ENCODE measurements at places on chromosomes 13 and 19.

DNA sequence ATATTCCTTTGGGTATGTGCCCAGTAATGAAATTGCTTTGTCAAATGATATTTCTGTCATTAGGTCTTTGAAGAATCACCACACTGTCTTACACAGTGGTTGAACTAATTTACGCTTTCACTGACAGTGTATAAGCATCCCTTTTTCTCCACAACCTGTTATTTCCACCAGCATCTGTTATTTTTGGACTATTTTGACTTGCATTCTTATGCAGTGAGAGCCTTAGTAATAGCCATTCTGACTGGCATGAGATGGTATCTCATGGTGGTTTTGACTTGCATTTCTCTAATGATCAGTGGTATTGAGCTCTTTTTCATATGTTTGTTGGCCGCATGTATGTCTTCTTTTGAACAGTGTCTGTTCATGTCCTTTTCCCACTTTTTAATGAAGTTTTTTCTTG, 92.0 kb upstream of the SPATA13 start:
- no peak for DNase-seq

- no peak for DNase-seq
Observed at GRCh38 chr13:100735494-100735893, 60.9 kb upstream of the TMTC4 start.

- no peak for DNase-seq
Observed at GRCh38 chr13:80558074-80558473, 217.1 kb upstream of the SPRY2 start.

DNA sequence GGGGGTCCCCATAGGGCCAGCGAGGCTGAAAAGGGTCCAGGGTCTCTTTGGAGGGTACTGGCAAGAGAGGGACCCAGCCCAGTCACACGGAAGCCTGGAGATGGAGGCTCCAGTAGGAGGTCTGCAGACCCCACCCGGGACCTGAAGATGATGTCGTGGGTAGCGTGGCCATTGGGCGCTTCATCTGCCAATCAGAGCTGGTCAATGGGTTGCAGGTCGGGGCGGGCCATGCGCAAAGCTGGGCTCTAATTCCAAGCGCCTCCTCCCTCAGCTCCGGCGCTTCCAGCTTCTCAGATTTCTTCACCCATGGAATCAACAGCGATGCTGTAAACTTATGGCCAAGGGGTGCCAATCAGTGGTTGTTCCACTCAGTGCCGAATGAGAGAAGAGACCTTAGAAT, 10.9 kb downstream of the SIGLEC12 start:
- no peak for DNase-seq

- no peak for DNase-seq
Observed at GRCh38 chr13:44978328-44978727, 10.9 kb downstream of the NUFIP1 start.

DNA sequence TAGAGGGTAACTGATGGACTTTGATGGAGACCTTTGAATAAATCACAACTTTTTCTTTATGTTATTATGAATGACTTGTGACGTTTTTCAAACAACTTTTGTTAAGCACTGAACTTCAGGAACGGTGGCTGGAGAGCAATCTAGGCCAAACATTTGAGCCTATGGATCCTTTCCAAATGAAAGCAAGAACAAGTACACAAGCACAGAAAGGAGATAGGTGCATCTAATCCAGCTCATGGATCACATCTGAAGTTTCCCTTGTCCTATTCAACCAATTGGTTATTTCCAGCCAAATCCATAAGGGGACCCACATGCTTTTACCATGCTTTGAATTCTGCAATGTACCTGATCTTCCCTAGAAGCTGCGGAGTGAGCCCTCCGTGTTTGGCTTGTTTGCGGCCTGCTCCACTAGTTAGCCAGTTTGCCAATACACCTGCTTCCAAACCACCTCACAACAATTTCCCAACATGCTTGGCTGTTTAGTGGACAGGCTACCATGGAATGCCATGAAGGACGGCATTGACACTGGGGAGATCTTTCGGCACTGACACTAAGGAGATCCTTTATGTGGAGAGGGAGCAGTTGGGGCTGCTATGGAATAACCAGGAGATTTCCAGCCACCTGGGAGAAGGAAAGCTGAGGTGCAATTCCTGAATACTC, 315.9 kb downstream of the DNAJC15 start:
- no peak for DNase-seq

- DNase-seq = no peak
Observed at GRCh38 chr13:28610996-28611395, 47.9 kb upstream of the POMP start.

DNA sequence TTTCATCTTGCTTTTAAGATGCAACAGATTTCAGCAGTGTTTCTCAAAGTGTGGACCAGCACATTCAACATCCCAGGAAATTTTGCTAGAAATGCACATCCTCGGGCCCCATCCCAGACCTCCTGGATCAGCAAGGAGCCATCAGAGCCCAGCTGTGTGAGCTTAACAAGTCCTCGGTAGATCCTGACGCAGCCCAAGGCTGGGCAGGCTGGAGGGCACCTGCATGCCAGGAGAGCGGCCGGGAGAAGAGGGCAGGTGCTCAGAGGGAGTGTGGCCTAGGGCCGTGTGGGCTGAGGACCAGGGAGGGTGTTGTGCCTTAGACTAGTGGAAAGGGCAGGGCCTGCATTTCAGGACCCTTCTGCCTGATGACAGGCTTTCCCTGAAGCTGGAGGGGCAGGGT, 2.2 kb upstream of the MCF2L start:
- no peak for DNase-seq

DNA sequence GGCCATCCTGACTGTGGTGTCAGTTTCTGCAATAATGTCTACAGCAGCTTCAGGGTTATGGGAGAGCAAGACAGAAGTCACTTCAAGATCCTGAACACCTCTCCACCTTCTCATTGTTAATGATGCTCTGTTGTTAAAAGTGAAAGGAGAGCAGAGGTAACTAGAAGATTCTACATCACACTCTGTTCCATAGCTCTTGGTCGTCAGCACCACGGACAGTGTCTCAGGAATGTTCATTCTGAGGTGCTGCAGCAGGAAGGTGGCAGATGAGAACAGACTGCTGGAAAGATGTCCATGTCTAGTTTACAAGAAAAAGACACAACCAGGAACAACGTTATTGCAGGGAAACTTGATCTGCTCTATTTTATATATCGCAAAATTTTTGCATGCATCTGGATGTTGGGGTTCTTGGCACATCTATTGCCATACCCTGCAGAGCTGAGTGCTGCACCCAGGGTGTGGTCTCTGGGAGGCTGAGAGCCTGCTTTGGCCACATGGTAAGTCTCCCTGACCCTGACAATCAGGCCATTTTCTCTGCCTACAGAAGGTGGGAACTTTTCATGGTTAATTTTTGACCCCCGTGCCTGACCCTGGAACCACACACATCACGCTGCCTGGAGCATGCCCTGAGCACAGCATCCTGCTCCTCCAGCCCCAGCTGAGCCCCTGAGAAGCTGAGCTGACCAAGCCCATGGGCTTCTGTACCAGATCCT, 12.7 kb downstream of the CEACAM21 start:
- no peak for DNase-seq

DNA sequence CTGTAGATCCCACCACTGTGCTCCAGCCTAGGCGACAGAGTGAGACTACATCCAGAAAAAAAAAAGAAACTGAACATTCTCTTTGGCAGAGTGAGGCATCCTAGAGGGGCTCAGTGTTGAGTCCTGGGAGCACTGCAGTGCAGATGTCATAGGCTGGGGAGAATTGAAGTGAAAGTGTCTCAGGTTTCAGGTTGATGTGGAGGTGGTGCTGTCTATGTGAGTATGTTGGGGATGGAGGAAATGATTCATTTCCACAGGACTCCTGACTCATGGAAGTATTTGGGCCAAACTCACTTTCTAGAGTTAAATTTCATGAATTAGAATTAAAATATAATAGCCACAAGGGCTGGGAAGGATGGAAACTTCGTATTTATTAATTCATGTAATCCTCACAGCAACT, 134.4 kb upstream of the TSC22D1 start:
- DNase-seq = no peak

DNA sequence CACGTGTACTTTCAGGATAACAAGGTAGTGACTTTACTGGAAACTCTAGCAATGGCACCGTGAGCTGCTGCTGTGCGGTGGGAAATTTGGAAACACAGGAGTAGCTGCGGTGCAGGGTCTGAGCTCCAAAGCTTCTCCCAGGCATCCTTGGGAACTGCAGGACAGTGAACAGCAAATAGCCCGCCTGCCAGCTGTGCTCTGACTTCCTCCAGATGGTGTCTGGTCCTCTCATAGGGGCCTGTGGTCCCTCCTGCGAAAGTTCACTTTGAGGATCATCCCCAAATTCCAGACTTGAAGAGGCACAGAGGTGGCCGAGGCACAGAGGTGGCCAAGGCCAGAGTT, 287.3 kb upstream of the MAB21L1 start:
- DNase-seq = no peak

- DNase-seq = no peak
Observed at GRCh38 chr13:44024846-44025195, 145.1 kb downstream of the LACC1 start.

DNA sequence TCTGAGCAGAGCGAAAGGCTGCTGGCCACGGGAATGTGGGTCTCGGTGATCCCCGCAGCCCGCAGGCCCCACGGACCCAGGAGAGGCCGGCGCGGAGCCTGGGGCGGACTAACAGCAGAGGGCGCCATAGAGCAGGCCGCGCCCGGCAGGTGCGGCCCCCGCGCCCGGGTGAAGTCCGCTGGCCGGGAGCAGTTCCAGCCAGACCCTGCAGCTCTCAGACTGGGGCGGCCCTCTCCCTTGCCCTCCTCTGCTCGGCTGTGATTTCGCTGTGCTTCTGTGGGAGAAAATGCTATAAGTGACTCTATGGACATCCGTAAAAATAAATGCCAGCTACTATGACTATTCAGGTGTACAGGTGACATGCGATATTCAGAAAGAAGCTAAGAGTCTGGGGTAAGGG, 37.7 kb downstream of the GSX1 start:
- DNase-seq = no peak

DNA sequence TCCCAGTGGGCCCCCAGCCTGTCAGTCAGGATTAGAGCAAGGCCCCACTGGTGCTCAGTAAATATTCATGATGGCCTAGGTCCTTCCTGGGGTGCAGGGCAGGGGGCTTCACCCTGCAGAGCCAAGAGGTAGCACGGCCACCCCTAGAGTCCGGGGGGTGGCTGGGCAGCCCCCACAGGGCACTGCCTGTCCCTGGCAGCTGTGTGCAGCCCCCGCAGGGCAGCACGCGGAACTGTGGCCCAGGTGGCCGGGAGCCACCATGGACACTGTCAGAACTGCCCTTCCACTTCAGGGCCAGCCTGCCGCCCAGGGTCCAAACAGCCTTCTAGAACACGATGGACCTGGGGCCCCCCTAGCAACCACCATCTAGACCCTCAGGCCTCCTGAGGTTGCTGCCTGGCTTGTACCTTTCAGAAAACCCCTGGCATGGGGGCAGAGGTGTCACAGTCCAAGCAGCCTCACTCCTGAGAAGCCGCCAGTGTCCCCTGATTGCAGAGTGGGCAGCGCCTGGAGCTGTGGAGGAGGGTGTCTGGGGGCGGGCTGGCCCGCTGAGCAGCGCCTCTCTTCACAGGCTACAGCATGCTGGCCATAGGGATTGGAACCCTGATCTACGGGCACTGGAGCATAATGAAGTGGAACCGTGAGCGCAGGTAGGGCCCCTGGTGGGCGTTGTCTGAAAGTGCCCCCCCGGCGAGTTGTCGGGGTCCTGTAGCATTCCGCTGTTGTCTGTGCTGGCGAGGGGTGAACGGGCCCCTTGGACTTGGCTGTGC, 2.9 kb upstream of the YJEFN3 start:
- DNase-seq = no peak

DNA sequence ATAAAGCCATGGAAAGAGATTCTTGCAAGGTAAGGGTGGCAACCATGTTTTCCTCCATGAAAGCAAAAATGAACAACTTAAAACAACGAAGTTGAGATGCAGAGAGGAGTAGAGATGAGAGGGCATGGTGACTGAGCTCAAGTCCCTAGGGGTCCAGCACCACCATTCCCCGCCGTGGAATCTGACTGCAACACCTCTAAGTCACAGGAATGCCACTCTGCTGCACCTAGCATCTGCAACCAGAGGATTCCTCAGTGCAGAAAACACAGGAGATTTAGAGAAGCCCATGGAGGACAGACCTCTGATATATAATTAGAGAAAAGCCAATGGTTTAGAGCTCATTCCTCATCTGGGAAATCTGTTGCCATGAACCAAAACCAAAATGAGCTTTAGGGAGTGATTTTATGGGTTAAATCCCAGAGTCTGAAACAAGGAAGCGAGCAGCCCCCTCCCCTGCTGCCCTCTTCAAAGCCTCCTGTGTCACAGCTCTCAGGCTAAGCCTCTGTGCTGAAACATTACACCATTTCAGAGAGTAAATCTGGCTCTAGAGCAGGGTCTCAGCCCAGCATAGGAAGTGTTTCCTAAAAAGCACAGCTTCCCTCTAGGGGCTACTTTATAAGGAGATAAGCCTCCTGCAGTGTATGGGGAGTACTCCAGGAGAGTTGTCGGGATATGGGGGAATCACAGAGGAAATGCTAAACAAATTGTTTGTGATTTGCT, 1043.6 kb downstream of the UQCRFS1 start:
- DNase-seq = no peak

DNA sequence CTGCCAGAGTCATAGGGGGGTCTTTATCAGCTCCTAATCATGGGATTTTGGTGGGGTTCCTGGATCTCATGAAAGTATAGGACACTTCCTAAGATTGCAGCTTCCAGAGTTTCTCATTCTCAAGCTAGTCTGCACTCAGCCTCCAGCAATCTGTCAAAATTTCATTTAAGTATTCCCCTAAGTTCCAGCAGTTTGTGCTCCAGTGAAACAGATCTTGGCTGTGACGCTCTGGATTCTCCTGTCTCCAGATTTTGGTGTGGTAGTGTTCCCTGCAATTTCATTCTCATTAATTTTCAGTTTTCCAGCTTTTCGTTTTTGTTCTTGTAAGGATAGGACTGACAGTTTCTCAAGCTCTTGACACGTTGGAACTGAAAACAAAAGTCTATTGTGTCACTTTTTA, 908.9 kb upstream of the MIR17HG start:
- DNase-seq = no peak

- no peak for DNase-seq
Observed at GRCh38 chr13:51577690-51578089, 6.6 kb upstream of the WDFY2 start.

DNA sequence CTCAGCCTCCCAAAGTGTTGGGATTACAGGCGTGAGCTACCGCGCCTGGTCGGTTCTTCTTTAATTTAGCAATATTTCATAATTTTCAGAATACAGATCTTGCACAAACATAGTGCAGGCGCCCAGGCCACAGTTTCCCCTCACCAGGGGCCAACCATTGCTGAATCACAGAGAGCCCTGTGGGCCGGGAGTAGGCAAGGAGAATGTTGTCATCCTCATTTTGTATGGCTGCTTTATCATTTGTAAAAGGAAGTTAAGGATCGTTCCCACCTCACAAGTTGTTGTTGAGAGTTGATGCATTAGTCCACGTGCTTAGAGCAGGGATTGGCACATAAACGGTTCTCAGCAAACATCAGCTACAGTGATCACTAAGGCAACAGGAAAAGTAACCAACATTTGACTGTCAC, 30.2 kb downstream of the MEIS3 start:
- no peak for DNase-seq
